Pancreas (tissue), 10 donors: ENCODE measurements at places on chromosomes 2 and 18. TPM values are rescaled to one million over a fixed set of nuclear protein-coding genes. Genes with fewer than 3 reads are reported as not detected.
A peak's percentile ranks its signal among the peaks of the same experiment; 100 is the strongest.

GRCh38 chr2:231394211-231395141 is 1.0 kb upstream of the B3GNT7 start:
- peak; percentile 56 for DNase-seq

SAG gene
- total RNA-seq = not detected

IL1RL1 gene
- 0.37 TPM for total RNA-seq

GRCh38 chr2:225993430-225993829 is 593.9 kb downstream of the NYAP2 start:
- no peak for DNase-seq

DNA sequence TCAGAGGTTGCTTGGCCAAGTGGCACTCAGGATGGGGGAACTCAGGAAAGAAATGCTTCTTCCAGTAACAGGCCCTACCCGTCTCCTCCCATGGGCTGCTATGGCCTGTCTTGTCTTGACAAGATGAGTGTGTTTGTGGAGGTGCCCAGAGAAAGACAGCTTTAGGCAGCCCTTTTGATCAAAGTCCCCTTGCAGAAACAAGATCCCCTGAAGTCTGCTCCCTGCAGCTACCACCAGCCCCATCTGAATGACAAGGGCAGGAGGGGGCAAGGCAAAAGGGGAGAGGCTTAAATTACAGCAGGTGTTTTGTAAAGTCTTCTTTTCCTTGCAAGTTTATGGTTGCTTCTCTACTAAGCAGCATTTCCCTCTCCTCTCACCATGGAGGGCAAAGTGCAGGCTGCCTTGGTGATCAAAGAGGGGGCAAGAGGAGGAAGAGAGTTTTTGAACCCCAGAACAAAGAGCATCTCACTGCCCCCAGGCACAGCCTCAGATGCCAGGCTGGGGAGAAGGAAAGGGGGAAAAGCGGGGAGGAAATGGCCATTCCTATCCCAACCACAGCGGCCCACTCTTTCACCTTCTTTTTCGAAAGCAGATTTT is 6.7 kb downstream of the EVA1A start:
- DNase-seq = no peak

GALNT5 gene
- 0.19 TPM for total RNA-seq

DNA sequence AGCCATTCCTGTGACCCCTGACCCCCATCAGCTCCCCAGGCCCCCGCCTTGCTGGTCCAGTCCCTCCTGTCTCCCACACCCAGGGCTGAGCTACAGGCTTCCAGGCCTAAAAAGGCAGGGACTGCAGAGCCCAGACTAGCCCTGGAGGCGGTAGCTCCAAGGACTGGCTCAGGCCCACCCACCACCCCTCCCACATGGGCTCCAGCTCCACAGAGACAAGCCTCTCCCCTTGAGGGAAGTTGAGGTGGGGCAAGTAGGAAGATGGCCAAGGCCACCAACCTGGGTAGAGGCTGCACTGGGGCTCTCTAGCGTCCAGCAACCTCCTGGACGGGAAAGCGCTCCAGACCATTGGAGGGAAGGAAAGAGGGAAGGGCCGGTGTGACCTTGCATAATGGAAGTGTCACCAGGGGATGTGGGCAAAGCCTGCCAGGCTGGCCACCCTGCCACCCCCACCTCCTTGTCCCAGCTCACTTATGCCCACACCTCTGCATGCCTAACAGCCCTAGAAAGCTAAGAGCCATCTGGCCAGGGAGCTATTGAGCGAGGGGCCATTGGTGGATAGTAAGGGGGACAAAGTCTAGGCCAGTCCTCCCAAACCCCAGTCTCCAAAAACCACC is 63.1 kb downstream of the TNS1 start:
- no peak for DNase-seq

SULT1C4 gene
- total RNA-seq = 0.64 TPM

- DNase-seq = no peak
Observed at GRCh38 chr18:48634975-48635374, 96.1 kb downstream of the CTIF start.

HRH4 gene
- not detected for total RNA-seq

GRCh38 chr2:106114166-106114565 is 79.9 kb downstream of the UXS1 start:
- no peak for DNase-seq

DNA sequence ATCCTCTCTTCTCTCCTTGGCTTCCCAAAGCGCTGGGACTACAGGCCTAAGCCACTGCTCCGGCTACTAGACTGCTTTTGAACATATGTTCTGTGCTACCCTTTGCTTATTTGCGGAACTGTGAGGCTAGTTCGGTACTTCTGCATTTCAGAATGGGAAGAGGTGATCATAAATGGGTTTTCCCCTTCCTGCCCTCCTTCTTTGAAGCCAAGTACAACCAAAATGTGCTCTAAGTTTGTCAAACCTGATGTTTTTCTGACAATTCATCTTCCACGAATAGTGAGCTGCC is 1.7 kb upstream of the ESCO1 start:
- no peak for DNase-seq

GRCh38 chr2:110737783-110738182 is 5.4 kb downstream of the ACOXL start:
- no peak for DNase-seq

DNA sequence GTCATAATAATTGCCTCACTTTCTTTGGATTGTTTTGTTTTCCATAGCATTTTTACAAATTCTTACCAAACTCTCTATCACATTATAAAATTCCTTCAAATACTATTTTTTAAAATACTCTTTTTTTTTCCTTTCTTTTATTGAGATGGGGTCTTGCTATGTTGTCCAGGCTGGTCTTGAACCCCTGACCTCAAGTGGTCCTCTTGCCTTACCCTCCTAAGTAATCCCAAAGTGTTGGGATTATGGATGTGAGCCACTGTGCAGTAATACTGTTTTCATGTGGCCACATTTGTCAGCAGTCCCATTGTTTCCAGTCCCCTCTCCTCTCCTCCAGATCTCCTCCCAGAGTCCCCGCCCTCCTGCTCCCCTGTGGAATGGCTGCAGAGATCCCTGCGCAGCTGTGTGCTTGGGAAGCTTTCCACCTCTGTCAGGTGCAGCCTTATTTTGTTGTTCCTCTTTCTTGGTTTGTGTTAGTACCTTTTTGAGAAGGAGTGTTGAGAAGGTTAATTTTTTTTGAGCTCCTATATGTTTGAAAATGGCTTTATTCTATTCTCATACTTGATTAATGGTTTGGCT is 227.3 kb downstream of the LOXHD1 start:
- DNase-seq = no peak

DNA sequence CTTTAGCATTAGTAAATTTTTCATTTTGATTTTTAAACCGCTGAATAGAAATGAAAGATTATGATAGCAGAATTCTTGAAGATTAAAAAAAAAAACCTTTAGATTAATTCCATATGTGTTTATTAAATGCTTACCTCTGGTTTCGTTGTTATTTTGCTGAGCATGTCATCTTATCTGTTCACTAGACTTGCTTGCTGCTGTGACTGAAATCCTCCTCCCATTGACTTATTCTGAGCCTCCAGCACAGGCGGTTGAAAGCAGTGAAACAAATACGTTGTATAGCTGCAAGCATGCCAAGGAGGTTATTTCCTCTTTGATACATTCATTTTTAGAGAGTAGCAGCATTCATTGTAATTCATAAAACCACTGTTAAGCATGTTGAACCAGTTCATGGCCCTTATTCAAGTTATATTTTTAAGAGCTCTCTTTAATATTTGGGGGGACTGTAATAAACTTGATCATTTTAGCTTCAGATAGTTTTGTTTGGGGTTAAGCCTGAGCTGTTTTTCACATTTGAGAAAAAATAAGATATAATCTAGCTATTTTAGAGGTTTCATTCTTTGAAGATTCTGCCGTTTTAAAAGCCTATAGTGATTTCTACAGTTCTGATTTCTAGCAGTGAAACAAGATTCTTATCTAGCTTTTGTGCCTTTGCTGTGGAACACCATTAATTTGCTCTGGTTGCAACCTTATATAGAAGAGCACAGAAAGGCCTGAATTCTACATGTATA is at the start of gene HTR2B:
Gene HTR2B, minus strand, starts transcription at position 205 of the 731 bp plus-strand sequence. CDS start 1,278 bp downstream, outside the sequence.
- no peak for DNase-seq

- DNase-seq = no peak
Observed at GRCh38 chr2:96555146-96555610, 18.6 kb downstream of the ARID5A start.

LYG2 gene
- not detected for total RNA-seq

GRCh38 chr2:88329815-88330603 is 122.5 kb downstream of the FOXI3 start:
- DNase-seq = no peak

DNA sequence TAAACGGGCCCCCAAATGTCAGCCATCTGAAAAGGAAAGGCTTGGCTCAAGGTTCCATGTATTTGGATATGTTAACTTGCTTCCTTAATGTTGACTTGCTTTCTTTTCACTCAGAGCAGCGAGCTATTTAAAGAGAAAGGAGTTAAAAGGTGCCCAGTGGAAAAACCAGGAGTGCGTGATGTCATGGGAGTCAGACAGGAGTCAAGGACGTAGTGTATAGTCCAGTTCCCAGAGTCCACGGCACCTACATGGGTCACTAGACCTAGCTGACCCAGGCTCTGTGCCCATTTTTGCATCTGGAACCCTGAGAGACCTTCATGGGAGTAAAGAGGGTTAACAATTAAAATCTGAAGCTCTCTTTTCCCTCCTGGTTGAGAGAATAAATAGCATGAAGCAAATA is 19.8 kb downstream of the SLC3A1 start:
- no peak for DNase-seq

INPP5D gene
- 1.1 TPM for total RNA-seq

SERPINB11 gene
- total RNA-seq = not detected

- DNase-seq = no peak
Observed at GRCh38 chr2:552906-553305, 124.3 kb downstream of the TMEM18 start.

DNA sequence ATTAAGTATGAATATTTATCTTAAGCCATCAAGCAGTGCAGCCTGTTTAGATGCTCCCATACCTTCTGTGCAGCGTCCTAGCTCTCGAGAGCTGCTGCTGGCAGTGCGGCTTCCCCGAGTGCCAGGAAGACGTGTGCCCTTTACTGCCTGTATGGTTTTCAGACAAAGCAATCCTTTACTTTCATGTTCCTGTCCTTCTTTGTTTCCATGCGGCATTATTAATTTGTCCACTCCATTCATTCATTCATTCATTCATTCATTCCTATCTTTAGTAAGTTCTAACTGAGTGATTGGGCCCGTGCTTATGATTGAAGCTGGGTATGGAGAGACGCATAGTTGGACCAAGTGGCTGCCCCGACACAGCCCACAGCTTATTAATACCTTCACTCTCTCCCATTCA is 446.6 kb upstream of the HNRNPA3 start:
- no peak for DNase-seq

- DNase-seq = peak; percentile 63
Observed at GRCh38 chr2:233443511-233444183, 89.4 kb downstream of the DGKD start.

GRCh38 chr18:58186258-58186948 is 142.4 kb downstream of the NEDD4L start:
- no peak for DNase-seq

DNA sequence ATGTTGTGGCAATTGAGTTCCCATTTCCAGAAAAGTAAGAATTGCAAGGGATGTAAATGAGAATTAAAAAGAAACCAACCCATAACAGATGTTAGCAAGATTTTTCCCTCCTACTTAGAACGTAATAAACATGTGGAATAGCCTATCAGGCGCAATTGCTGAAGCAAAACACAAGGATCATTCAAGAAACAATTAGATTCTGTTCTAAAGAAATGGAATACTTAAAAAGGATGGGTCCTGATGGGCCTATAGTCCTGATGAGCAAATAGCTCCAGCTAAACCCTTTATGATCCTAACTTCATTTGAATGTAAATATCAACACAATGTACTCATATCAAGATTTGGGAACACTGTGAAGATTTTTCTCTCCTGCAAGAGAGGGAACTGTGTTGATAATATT is 771.0 kb upstream of the CDH7 start:
- no peak for DNase-seq

DNA sequence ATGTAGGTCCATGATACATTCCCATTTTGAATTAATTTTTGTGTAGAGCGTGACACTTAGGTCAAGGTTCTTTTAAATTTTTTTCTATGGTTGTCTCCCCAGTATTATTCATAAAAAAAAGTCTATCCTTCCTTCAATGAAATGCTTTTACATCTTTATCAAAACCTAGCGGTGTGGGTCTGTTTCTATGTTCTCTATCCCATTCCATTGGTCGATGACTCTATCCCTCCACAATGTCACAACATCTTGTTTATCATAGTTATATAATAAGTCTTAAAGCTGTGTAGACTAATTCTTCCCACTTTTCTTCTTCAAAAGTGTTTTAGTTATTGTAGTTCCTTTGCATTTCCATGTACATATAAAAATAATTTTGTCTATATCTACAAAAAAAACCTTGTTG is 47.2 kb upstream of the GPR17 start:
- DNase-seq = no peak

- no peak for DNase-seq
Observed at GRCh38 chr18:34315591-34316352, 91.1 kb upstream of the NOL4 start.

PID1 gene
- total RNA-seq = 2.9 TPM

DNA sequence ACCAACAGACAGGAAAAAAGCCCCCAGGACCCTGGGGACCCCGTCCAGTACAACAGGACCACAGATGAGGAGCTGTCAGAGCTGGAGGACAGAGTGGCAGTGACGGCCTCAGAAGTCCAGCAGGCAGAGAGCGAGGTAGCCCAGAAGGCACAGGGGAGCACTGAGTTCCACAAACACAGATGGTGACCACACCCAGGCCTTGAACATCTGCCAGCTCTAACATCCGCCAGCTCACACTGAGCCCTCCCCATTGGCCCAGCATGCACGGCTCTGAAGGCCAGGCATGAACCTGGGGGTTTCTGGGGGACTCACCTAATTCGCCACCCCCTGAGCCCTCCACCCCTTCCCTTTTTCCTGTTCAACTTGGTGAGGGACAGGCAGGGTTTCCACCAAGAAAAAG is 25.6 kb upstream of the PRLH start:
- no peak for DNase-seq

ZNF521 gene
- total RNA-seq = 0.54 TPM

DNA sequence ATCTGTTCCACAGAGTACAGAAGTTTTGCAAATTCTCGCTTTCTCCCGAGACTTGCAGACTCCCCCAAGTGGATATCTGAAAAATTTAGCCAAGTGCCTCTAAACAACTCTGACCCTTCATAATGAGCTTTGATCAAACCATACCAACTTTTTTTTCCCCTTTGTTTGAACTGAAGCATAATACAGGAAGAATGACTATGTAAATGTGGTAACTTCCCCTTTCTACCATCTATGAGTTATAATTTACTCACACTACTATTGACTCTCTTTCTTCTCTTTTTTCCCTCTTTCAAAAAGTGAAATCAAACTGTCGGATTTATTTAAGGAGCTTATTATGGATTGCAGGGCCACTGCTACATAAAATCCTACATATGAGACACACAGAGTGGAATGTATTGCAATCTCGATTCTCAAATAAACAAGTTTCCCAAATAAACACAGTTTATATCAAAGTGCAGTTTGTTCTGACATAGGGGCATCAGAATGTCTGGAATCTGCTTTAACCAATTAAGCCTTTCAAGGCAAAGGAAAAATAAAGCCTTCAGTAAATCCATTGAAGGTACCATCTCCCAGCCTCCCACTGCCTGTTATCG is 1.4 kb upstream of the ZNF804A start:
- DNase-seq = no peak

ZDBF2 gene
- total RNA-seq = 12.6 TPM

CYTIP gene
- total RNA-seq = 6.4 TPM
